Activated naive CD4-positive, alpha-beta T cell treated with anti-CD3 and anti-CD28 coated beads, Interleukin-2, amount 50 U/mL, for 72 hours (primary cell): ENCODE measurements at places on chromosomes 11 and 22.

GRCh38 chr22:38034278-38034882, 22.8 kb upstream of the PICK1 start:
- DNase-seq: no peak

- DNase-seq: no peak
Observed at GRCh38 chr11:62983536-62984199, 1.1 kb downstream of the SLC22A6 start.

DNA sequence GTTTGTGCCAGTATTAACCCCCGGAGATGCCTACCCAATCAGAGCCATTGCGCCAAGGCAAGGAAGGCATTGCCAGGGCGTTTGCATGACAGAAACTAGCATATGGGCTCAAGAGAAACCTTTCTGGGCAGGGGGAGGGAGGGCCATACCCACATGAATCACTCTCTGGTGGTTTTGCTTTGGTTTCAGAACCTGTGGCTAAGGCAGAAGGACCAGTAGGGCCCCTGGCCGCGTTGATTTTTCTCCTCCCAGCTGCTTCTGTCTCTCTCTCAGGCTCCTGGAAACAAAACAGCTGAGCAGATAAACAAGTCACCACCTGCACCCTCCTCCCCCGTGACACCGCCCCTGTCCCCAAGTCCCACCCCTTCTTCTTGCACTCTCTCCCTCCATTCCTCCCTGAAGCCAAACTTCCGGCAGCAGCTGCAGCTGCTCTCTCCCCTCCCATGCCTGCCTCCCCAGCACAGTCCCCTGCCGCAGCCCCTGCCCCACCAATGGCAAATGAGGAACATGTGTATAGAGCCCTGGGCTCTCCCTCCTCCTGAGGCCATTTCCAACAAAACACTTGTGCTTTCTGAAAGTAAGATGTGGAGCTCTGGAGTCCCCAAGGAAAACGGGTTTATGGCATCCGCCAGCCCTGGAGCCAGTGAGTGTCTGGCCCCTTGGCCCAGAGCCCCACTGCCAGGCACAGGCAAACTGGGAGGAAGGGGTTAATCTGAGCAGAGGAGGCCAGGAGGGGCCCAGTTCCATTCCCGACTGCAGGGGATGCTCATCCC, 39.0 kb upstream of the ADA2 start:
- peak; percentile 76 for DNase-seq

DNA sequence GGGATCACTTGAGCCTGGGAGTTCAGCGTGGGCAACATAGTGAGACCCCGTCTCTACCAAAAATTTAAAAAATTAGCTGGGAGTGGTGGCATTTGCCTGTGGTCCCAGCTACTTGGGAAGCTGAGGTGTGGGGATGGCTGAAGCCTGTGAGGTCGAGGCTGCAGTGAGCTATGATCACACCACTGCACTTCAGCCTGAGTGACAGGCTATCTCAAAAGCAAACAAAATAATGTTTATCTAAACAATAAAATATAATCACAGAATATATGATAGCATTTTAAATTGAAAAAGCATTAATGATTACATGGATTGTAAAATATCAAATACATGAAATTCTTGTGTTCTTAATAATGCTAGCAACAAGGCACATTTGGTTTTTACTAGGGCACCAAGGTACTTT, 2.7 kb downstream of the BEST1 start:
- DNase-seq: no peak

- DNase-seq: no peak
Observed at GRCh38 chr22:17910561-17911311, 113.6 kb downstream of the MICAL3 start.

DNA sequence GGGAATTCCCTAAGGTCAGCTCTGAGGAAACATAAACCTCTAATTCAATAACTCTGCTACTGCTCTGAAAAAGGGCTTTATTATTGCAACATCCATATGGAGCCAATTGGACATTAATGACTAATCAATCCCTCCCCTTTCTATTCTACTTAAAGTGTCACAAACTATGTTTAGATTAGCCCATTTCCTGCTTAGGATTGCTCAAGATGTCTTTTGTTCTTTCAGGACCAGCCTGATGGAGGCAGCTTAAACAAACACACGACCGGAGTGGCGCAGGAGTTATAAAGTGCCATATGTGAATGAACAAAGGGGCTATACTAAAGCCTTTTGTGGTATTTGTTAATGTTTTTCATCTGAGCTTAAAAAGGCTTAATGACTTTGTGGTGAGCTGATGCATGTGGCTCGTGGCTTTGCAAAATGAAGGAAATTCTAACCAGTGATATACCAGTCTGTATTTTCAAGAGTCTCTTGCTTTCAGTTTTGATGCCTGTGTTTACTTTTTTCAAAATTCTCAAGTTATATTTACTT, 354.4 kb downstream of the SOX6 start:
- DNase-seq: no peak

GRCh38 chr11:94767701-94768601, at the start of gene AMOTL1:
Gene AMOTL1, plus strand, starts transcription at chr11:94768356. Its CDS starts 156 bp downstream, at chr11:94768512.
- DNase-seq: peak; percentile 33

- no peak for DNase-seq
Observed at GRCh38 chr22:23404689-23405365, 175.3 kb downstream of the IGLL1 start.

DNA sequence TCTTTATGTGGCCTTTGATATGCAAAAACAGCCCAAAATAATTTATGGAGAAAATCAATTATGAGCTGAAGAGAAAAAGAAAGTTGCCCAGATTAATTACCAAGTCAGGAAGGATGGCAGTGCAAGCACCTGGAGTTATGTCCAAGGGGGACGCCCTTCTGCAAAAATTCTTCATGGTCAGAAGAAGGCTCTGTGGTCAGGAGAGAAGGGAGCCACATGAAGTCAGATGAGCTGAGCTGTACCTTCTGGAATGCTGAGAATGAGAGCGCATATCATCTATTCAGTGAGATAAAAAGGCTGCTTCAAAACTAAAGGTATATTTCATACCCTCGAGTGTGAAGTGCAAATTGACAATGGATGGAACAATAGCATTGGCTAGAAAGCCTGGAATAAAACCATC, 607.4 kb downstream of the NTM start:
- no peak for DNase-seq

GRCh38 chr11:48122656-48123055, 94.0 kb upstream of the OR4B1 start:
- no peak for DNase-seq

GRCh38 chr11:119094816-119095065, 6.9 kb downstream of the DPAGT1 start:
- DNase-seq: peak; percentile 55

DNA sequence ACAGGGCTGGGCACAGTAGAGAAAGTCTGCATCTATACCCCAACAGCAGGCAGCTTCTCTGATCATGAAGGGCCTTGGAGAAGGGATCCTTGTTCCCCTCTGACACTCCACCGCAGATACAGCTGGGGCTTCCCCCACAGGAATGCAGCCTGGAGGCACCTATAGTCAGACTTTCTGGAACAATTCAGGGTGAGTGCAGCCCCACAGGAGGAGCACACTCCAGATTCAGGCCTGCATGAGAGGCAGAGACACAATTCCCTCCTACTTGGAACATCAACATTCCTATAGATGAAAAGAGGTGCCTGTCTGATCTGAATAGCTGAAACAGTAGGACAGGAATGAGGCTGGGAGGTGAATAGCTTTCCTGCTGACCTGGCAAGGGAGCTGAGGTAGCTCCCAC, 1298.0 kb upstream of the CNTN5 start:
- no peak for DNase-seq

GRCh38 chr11:119892311-119892808, 163.4 kb upstream of the NECTIN1 start:
- no peak for DNase-seq

GRCh38 chr22:29343313-29343805, 27.9 kb upstream of the RASL10A start:
- DNase-seq: no peak

DNA sequence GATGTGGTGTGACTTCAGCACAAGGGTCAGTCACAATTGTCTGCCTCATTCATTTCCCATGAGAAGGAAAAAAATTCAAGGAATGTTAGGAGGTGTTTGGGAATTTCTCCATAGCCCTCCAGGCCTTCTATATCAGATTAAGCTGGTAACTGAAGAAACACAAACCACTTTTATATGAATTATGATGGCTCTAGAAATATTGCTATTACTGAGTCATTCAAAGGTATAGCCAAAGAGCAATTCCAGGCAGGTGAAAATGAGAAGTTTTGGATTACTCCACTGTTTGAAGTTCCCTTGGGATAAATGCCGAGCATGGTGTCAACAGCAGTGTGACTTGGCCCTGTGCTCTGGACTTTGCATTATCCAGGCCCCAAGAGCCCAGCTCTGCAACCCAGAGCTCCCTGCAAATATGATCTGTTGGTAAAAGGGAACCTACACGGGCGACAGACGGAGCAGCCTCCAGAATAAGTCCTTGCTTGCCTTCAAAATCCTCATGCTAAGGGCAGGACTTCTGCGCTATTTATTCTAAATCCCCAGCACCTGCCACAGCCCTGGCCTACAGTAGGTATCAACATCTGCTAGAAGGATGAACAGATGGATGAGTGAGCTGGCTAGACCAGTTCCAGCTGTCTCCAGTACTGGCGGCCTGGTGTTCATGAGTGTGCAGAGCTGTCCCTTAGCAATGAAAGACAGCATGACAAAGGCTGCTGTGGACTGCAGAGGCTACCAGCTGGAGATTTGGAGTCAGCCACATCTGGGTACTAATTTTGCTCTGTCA, 67.5 kb upstream of the ZBED5 start:
- no peak for DNase-seq

- DNase-seq: no peak
Observed at GRCh38 chr11:72338741-72339140, 94.8 kb upstream of the PHOX2A start.

DNA sequence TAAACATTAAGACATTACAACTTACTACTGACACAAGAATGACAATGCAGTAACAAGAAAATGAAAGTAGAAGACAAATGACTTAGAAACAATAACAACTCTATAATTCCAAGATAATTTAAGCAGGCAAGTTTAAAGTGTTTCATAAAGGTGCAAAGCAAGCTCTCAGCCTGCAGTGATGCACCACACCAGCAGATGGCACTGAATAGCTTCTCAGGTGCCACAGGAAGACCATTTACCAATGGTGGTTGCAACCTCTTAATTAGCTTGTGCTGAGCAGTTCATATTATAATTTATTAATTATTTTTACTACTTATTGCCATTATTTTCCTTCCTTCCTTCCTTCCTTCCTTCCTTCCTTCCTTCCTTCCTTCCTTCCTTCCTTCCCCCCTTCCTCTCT, 60.6 kb downstream of the NXPE2 start:
- DNase-seq: no peak

- no peak for DNase-seq
Observed at GRCh38 chr11:123006860-123007542, 25.4 kb upstream of the BSX start.

GRCh38 chr11:72962717-72963116, 148.5 kb downstream of the ATG16L2 start:
- DNase-seq: no peak

- no peak for DNase-seq
Observed at GRCh38 chr11:17915500-17916143, 97.2 kb downstream of the SERGEF start.

DNA sequence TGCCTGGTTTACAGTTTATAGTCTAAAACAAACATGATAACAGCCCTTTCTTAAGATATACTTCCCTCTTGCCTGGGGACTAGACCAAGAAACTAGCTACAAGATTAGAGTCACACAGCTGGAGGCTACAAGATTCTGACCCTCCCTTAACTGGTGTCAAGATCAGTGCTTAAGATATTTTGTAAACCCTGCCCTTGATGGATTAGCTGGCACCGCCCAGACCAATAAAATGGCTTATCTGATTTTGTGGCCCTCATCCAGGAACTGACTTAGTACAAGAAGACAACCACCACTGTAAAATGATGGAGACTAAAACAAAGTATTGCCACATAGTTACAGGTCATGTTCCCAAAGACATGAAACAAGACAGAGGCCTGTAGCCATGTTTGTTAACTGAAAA, 53.4 kb downstream of the FAM181B start:
- DNase-seq: no peak

DNA sequence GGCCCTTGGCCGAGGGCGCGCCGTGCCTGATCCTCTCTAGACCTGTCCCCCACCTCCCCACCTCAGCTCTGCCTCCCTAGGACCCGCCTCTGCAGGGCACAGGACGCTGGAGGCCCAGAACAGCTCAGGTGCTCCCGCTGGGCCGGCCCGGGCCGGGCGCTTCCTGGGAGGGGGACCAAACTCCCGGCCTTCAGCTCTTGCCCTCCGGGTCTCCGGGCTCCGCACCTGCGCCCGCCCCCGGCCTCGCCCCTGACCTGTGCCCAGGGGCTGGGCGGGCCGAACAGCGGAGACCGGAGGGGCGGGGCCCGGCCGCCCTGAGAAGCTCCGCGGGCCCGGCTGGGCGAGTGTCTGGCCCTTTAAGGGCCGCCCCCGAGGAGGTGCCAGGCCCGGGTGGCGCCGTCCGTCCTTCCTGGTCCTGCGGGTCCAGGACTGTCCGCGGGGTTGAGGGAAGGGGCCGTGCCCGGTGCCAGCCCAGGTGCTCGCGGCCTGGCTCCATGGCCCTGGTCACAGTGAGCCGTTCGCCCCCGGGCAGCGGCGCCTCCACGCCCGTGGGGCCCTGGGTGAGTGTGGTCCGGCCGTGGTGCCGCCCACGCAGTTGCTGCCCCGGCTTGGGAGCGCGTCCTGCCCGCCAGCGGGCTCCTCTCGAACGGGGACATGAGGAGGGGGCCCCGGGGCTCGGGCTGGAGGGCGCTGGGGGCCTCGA, at the start of gene SSH3:
Gene SSH3, plus strand, starts transcription at position 399 of the 703 bp plus-strand sequence. Its CDS starts 96 bp downstream, at position 495.
- DNase-seq: peak; percentile 58

GRCh38 chr22:20607157-20607907, 99.9 kb downstream of the MED15 start:
- DNase-seq: no peak

DNA sequence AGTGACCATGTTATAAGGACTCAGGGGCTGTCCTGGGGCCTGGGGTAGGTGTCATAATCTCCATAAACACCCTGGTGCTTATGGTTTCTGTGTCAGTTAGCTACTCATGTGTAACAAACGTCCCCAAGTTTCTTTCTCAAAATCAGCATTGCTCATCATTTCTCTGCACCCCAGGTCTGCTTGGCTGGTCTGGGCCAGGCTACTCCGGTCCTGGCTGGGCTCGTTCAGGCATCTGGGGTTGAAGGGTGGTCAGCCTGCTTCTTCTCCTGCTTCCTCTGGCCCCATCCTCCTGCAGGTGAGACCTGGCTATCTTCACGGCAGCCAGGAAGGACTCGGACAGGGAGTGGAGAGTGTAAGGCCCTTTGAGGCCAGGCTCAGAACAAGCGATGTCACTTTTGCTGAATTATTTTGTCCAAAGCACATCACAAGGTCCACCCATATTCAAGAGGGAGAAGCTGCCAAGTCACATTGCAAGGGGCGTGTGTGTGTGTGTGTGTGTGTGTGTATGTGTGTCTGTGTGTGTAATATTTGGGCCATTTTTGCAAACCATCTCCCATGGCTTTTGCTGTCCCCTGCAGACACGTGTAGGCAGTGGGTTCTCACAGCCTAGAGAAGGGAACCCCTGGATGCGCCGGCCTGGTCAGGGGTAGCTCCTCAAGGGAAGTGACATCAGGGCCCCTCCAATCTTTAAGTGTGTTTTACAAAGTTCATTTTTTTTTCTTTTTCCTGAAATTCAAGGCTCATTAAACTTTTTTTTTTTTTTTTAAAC, 535.8 kb downstream of the TBC1D22A start:
- DNase-seq: no peak

- DNase-seq: no peak
Observed at GRCh38 chr11:101974255-101974654, 57.9 kb upstream of the ANGPTL5 start.

- no peak for DNase-seq
Observed at GRCh38 chr11:134413826-134414731, 2.0 kb upstream of the B3GAT1 start.

- DNase-seq: no peak
Observed at GRCh38 chr11:67289651-67290479, 762 bp downstream of the ANKRD13D start.

- DNase-seq: no peak
Observed at GRCh38 chr11:111077530-111078322, 167.8 kb upstream of the POU2AF2 start.
